ENCODE measurements at places on chromosomes 16 and 17. TPM values are rescaled to one million over a fixed set of nuclear protein-coding genes. Genes with fewer than 3 reads are reported as not detected.
A peak's percentile ranks its signal among the peaks of the same experiment; 100 is the strongest.

Gene SLC38A8
- total RNA-seq, result not detected

DNA sequence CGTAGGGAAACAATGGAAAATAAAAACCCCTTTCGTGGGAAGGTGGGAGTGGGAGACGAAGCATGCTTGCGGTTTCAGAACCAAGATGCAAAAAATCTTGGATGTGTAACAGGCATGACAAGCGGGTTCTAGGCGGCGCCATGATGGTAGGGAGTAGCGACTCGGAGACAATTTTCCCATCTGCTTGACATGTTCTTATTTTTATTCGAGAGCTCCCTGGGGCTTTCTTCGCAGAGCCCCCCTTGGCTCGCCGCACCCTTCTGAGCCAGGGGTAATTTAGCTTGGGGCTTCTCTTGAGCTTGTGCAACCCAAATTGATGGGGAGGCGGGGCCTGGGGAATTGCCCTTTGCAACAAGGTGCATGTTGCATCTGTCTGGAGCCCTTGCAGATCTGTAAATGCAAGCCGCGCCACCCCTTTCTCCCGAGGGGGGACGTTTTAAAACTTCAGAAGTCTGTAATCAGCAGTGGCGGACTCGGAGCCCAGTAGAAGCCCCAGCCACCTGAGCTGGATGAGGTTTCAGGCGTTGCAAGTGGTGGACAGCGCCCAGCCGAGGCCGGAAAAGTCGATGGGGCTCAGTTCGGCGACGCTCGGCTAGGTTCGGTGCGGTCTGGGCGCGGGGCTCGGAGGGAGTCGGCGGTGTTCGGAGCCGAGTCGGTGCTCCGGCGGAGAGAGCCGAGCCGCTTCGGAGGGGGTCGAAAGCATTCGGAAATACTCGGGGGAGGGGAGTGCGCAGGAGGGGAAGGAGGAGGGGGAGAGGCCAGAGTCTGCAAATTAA, 2.9 kb downstream of the GNAO1 start:
- H3K36me3 ChIP-seq, result no peaks in the 10 kb centered on the region
- H3K27me3 ChIP-seq, result peaks cover 9% of the 10 kb centered on the region
- H3K4me3 ChIP-seq, result peak overlapping the region; percentile 36

DNA sequence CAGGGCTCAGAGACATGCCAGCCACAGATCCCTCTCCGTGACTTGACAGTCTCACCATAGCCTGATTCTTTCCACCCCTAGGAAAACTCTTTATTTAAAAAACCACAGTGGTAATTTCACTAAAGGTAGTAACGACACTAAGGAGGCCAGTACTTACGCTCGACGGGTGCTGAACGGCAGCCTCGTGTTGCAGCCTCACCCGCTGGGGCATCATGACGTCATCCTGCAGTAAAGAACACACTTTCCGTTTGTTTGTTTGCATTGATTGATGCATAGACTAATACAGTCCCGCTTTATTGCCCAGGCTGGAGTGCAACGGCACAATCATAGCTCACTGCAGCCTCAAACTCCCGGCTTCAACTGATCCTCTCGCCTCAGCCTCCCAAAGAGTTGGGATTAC, 65.1 kb upstream of the METRNL start:
- DNase-seq, result no peak
- no peak overlapping the region for H3K4me3 ChIP-seq
- no peaks in the 10 kb centered on the region for H3K4me1 ChIP-seq
- H3K27ac ChIP-seq, result no peak overlapping the region

DNA sequence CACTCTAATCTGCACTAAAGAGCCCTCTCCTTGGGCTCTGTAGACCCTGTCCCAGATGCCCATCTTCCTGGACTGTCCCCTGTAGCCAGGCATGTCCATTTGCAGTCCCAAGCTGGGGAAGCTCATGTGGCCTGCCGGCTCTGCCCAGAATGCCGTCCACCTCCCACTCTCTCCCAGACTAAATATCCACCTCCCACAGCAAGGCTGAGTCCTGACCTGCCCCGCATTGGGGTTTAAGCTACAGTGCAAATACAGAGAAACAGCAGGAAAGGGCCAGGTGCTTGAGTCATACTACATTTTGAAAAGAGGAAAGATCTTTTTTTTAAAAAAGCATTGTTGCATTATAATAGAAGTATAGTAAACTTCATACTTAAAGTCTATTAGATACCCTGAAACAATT, 3.0 kb downstream of the ST6GALNAC2 start:
- H3K4me1 ChIP-seq, result peaks cover 11% of the 10 kb centered on the region
- DNase-seq, result no peak
- H3K4me3 ChIP-seq, result no peak overlapping the region
- H3K27me3 ChIP-seq, result no peaks in the 10 kb centered on the region

GRCh38 chr16:72400257-72401083, 228.5 kb upstream of the PMFBP1 start:
- no peak overlapping the region for H3K4me3 ChIP-seq
- no peaks in the 10 kb centered on the region for H3K36me3 ChIP-seq
- no peak for DNase-seq
- H3K27me3 ChIP-seq, result no peaks in the 10 kb centered on the region
- no peak overlapping the region for H3K27ac ChIP-seq

DNA sequence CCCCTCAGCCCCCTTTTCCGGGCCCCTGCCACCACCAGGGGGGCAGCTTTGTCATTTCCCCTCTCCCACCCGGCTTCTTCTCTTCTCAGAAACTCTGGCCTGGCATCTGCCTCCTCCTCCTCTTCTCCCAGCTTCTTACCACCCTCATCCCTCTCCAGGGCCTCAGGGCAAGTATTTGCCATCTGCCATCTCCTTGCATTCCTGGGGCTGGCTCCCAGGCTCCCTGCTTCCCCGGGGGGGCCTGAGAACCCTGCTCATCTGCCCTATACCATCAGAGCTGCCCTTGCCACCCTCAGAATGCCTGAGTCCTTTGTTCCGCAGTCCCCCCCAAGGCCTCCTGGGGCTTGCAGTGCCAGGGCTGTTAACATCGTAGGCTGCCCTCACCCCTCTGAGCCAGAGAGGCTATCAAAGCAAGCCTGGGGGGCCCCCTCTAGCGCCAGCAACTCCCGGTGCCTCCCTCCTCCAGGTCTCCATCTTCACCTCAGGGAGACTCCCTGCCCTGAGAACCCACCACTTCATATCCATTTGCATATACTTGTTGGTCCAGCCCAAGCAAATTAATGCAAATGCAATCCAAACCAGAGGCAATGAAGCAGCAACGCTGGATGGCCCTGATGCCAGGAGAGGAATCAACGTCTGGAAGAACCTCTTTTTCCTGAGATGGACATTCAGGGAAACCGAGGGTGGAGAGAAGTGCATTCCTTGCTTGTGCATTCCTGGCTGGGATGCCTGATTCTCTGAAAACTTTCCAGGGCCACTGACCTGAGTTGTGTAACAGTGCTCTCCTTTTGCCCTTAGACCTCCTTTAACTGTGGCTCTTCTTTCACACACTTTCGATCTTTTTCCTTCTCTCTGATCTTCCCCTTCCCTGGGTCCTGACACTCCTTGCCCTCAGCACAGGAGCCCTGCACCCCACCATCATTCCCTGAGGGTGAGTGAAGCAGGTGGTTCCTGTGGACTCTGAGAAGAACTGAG, 20.7 kb upstream of the SP2 start:
- no peak overlapping the region for H3K4me3 ChIP-seq
- no peaks in the 10 kb centered on the region for H3K27me3 ChIP-seq
- DNase-seq, result no peak
- H3K4me1 ChIP-seq, result no peaks in the 10 kb centered on the region

DNA sequence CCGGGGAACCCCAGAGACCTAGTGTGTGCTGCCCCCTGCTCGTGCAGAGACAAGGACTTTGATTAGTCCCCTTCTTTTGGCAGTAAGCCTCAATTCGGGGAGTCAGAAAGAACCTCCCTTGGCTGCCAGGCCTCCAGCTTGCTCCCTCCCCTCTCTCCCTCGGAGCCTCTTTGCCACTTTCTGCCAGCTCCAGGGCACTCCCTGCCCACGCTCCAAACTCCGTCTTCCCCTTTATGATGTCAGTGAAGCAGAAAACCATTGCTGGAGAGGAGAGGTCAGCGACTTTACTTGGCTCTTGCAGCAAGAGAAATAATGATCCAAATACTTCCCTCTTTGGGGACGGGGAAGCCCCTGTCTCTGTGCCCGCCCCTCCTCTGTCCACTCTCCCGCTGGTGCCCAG, 28.1 kb downstream of the TTYH2 start:
- peak overlapping the region; percentile 41 for H3K27ac ChIP-seq
- no peak overlapping the region for H3K4me3 ChIP-seq
- H3K4me1 ChIP-seq, result peaks cover 17% of the 10 kb centered on the region

GRCh38 chr17:64410750-64411490, 20.3 kb upstream of the PECAM1 start:
- no peak overlapping the region for H3K4me3 ChIP-seq
- no peaks in the 10 kb centered on the region for H3K36me3 ChIP-seq
- H3K27ac ChIP-seq, result no peak overlapping the region
- no peaks in the 10 kb centered on the region for H3K27me3 ChIP-seq
- H3K4me1 ChIP-seq, result no peaks in the 10 kb centered on the region

- no peaks in the 10 kb centered on the region for H3K27me3 ChIP-seq
- peaks cover 53% of the 10 kb centered on the region for H3K36me3 ChIP-seq
- peak overlapping the region; percentile 100 for H3K27ac ChIP-seq
- H3K4me1 ChIP-seq, result peaks cover 49% of the 10 kb centered on the region
These were observed 1.0 kb downstream of the PER1 start for GRCh38 chr17:8151120-8151640.

Gene TUBG2
- 5.8 TPM for total RNA-seq

DNA sequence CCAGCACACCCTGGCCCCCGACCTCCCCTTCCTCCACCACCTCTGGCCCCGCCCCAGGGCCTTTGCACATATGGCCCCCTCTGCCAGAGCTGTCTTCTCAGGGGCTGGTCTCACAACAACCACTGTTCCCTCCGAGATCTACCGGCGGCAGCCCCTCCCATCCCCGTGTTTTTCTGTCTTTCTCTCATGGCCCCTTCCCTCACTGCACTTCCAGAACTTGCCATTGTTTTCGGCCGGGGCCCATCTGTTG, 30.2 kb downstream of the ZFPM1 start:
- no peak for DNase-seq
- H3K27me3 ChIP-seq, result peaks cover 6% of the 10 kb centered on the region
- no peaks in the 10 kb centered on the region for H3K36me3 ChIP-seq
- no peak overlapping the region for H3K4me3 ChIP-seq
- H3K4me1 ChIP-seq, result no peaks in the 10 kb centered on the region
- H3K27ac ChIP-seq, result no peak overlapping the region

Gene ADORA2B
- 0.34 TPM for total RNA-seq

DNA sequence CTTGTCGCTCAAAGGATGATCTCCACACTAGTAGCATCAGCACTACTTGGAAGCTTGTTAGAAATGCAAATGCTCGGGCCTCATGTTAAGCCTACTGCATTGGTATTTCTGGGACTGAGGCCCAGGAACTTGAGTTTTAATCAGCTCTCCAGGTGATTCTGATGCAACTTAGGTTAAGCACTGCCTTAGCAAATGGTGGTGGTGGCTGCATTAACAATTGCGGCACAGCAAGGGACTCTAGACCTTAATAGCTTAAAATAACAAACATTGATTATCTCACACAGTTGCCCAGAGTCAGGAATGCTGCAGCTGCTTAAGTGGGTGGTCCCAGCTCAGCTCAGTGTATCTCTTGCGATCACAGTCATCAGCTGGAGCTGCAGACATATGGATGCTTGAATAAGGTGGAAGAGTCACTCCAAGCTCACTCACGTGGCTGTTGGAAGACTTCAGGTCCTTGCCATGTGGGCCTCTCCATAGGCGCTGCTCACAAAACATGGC, 25.8 kb downstream of the HS3ST3A1 start:
- H3K4me3 ChIP-seq, result no peak overlapping the region
- DNase-seq, result no peak
- H3K27ac ChIP-seq, result no peak overlapping the region
- no peaks in the 10 kb centered on the region for H3K36me3 ChIP-seq
- peaks cover 2% of the 10 kb centered on the region for H3K27me3 ChIP-seq
- no peaks in the 10 kb centered on the region for H3K4me1 ChIP-seq

- no peaks in the 10 kb centered on the region for H3K4me1 ChIP-seq
- H3K27ac ChIP-seq, result no peak overlapping the region
- H3K4me3 ChIP-seq, result no peak overlapping the region
These were observed 22.5 kb downstream of the EIF4A3 start for GRCh38 chr17:80124351-80124981.

- no peaks in the 10 kb centered on the region for H3K27me3 ChIP-seq
- H3K36me3 ChIP-seq, result no peaks in the 10 kb centered on the region
- H3K27ac ChIP-seq, result no peak overlapping the region
These were observed 11.3 kb upstream of the DCAF7 start for GRCh38 chr17:63538693-63539595.

DNA sequence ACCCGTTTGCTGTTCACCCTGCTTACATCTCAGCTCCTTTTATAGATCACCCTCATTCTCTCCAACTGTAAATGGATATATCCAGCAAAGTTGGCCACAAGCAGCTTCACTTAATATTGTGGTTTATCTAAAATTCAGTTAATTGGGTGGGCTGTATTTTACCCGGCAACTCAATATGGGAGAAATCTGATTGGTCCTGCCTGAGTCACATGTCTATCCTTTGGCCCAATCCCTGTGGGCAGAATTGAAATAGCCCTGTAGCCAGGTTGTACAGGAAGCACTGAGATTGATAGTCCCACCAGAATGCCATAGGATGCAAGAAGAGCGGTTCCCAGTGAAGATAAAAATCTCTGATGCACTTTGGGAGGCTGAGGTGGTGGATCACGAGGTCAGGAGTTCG, 73.2 kb downstream of the AIPL1 start:
- H3K27ac ChIP-seq, result no peak overlapping the region
- DNase-seq, result no peak
- no peak overlapping the region for H3K4me3 ChIP-seq

DNA sequence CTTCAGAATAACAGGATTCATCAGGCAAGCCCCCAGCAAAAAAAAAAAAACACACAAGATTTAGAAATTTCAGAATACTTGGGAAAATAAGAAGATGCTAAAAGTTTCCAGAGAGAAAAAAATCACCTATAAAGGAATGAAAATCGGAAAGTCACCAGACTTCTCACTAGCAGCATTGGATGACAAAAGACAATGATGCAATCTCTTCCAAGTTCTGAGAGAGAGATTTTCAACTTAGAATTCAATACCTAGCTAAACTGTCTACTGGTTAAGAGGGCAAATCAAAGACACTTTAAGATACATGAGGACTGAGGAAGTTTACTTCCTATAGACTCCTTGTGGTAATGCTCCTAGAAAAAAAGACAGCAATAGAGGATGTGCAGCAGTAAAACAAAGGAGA, 23.9 kb upstream of the TNS4 start:
- no peaks in the 10 kb centered on the region for H3K27me3 ChIP-seq
- no peaks in the 10 kb centered on the region for H3K36me3 ChIP-seq
- DNase-seq, result no peak
- H3K27ac ChIP-seq, result no peak overlapping the region

Gene CNTNAP1
- total RNA-seq, result 2.0 TPM

- H3K4me1 ChIP-seq, result peaks cover 15% of the 10 kb centered on the region
- H3K4me3 ChIP-seq, result peak overlapping the region; percentile 89
- no peak for DNase-seq
- H3K36me3 ChIP-seq, result no peaks in the 10 kb centered on the region
- no peak overlapping the region for H3K27ac ChIP-seq
These were observed 1.5 kb downstream of the MRPL27 start for GRCh38 chr17:50371526-50371925.

DNA sequence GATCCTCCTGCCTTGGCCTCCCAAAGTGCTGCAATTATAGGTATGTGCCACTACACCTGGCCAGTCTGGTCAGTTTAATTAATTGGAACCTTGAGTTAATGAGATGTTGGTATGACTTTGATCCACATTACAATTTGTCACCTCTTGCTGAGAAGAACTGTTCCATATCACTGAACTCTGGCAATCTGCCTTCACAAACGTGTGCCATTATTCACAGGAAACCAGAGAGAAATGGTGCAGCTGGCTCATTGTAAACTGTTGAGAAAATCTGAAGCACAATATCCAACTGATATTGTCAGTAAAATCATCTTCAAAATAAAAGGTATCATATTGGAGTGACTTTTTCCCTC, 39.3 kb upstream of the YPEL2 start:
- DNase-seq, result no peak
- H3K27ac ChIP-seq, result no peak overlapping the region
- no peak overlapping the region for H3K4me3 ChIP-seq
- peaks cover 3% of the 10 kb centered on the region for H3K4me1 ChIP-seq
- no peaks in the 10 kb centered on the region for H3K27me3 ChIP-seq
- H3K36me3 ChIP-seq, result no peaks in the 10 kb centered on the region

Gene LAT
- 2.0 TPM for total RNA-seq
